ENCODE measurements at places on chromosomes 7 and 10. TPM values are rescaled to one million over a fixed set of nuclear protein-coding genes. Genes with fewer than 3 reads are reported as not detected.
A peak's percentile ranks its signal among the peaks of the same experiment; 100 is the strongest.

GRCh38 chr7:112898432-112899290 is 108.5 kb upstream of the TMEM168 start:
- H3K36me3 ChIP-seq, result peaks cover 4% of the 10 kb centered on the region
- H3K4me1 ChIP-seq, result no peaks in the 10 kb centered on the region
- H3K27me3 ChIP-seq, result no peaks in the 10 kb centered on the region
- no peak overlapping the region for H3K4me3 ChIP-seq

DNA sequence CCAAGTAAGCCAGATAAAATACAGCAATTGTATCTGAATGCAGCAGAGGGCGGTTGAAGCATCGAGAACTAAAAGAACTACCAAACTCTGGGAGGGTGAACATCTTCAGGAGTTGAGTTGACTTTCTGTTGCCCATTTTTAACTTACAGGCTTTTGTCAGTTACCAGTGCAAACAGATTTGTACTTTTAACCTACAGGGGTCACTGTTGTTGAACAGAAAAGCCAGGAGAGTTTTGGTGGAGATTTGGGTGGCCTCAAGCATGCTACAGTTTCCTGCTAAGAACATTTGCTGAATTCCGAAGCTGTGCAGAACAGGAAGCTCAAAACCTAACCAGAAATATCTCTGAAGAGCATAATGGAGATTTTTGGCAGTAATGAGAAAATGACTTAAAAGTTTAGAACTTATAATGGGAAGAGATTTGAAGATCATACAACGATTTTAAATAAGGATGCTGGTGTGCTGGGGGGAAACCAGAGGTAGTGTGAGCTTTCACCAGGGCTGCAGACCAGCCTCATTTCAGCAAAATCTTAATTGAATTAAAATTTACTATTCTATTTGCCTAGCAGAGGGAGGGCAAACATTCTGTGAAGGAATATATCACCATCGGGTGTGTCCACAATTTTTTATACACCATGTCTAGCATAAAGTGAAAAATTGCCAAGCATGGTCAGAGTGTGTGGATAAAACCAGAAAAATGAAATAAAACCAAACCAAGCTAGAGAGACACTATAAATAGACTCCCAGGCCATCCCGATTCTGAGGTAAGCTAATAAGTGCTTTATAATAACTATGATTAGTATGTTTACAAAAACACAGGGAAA is 208.6 kb upstream of the CCDC6 start:
- peaks cover 3% of the 10 kb centered on the region for H3K27me3 ChIP-seq
- DNase-seq, result no peak
- H3K36me3 ChIP-seq, result no peaks in the 10 kb centered on the region
- no peak overlapping the region for H3K4me3 ChIP-seq

DNA sequence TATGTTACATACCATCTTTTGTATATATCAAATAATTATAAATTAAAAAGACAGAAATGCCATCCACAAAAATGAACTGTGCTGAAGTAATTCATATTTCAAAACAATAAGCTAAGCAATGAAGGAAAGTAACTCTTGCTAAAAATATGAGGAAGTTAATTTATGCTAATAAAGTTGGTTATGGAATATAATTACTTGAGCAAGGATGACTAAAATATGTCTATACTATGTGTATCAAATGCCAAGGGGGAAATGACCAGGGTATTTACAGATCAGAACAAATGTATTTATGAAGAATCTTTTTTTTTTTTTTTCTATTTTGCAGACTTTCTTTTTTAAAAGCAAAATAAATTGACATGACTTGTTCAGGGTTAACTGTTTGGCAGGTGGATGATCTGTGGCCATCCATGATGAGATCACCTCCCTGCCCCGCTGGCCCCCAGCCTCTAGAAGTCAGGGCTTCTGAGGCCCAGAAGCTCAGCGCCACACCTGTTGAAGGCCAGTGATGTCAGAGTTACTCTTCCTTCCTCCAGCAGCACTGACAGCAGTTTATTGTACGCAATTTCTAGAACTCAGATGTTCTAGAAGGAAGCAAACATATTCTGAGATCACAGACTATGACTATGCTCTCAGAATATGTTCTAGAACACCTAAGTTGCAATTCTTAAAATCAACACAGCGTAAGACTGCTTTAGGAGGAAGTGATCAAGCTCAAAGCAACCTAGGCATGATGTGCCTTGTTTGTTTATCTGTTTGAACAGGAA is 196.1 kb upstream of the KLF14 start:
- H3K36me3 ChIP-seq, result peaks cover 43% of the 10 kb centered on the region
- H3K27ac ChIP-seq, result peak overlapping the region; percentile 66
- no peak for DNase-seq
- no peak overlapping the region for H3K4me3 ChIP-seq

GRCh38 chr10:95071107-95071660 is 1.9 kb upstream of the CYP2C8 start:
- no peaks in the 10 kb centered on the region for H3K27me3 ChIP-seq
- DNase-seq, result no peak
- no peak overlapping the region for H3K4me3 ChIP-seq
- no peaks in the 10 kb centered on the region for H3K4me1 ChIP-seq
- no peaks in the 10 kb centered on the region for H3K36me3 ChIP-seq
- H3K27ac ChIP-seq, result no peak overlapping the region

DNA sequence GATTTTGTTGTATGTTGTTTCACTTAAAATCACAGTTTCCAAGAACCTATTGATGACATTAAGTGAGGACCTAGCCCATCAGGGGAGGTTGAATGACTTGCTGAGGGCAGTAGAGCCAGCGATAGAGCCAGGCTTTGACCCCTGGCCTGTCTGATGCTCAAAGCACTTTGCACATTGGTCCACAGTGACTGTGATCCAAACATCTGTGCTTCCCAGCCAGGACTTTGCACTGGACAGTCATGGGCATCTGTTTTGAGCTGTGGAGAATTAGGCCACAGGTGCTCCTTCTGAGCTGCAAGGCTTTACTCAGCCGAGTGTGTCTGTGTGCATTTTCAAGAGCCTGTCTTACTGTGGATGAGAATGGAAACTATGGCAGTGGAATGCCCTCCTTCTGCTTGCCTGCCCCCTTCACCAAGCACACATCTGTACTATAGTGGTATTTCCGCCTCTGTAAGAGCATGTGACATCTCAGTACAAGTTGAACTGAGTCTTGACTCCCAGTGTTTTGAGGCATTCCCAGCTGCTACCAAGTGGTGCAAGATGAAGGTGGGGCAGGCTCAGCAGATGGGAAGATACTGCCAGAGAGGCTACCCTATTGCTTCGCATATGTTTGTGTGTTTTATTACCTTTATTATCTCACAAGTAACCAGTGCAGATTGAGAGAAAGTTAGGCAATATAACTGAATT is 72.7 kb upstream of the AOAH start:
- H3K27me3 ChIP-seq, result no peaks in the 10 kb centered on the region
- H3K4me1 ChIP-seq, result peaks cover 26% of the 10 kb centered on the region
- DNase-seq, result no peak
- no peak overlapping the region for H3K27ac ChIP-seq
- no peak overlapping the region for H3K4me3 ChIP-seq

GRCh38 chr10:1190052-1190395 is 133.8 kb downstream of the WDR37 start:
- H3K4me3 ChIP-seq, result no peak overlapping the region
- no peaks in the 10 kb centered on the region for H3K4me1 ChIP-seq
- no peaks in the 10 kb centered on the region for H3K36me3 ChIP-seq
- DNase-seq, result no peak

DNA sequence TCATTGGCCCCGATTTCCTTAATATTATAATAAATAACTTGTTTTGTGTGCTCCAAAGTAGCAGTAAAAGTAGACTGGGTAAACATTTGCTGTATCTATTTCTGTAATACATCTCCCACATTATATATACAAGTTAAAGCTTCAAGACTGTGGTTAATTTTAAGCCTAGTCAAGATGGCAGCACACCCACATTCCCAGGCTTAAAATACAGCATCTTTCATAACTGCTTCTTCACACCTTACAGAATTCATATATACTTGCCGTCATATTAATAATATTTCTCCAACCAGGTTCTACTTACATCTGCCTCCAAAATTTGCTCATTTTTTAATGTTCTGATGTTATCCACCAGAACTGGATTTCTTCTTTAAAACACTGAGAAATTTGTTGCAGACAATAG is 85.6 kb downstream of the NRCAM start:
- H3K27ac ChIP-seq, result no peak overlapping the region
- no peaks in the 10 kb centered on the region for H3K4me1 ChIP-seq
- no peaks in the 10 kb centered on the region for H3K36me3 ChIP-seq
- no peak overlapping the region for H3K4me3 ChIP-seq

DNA sequence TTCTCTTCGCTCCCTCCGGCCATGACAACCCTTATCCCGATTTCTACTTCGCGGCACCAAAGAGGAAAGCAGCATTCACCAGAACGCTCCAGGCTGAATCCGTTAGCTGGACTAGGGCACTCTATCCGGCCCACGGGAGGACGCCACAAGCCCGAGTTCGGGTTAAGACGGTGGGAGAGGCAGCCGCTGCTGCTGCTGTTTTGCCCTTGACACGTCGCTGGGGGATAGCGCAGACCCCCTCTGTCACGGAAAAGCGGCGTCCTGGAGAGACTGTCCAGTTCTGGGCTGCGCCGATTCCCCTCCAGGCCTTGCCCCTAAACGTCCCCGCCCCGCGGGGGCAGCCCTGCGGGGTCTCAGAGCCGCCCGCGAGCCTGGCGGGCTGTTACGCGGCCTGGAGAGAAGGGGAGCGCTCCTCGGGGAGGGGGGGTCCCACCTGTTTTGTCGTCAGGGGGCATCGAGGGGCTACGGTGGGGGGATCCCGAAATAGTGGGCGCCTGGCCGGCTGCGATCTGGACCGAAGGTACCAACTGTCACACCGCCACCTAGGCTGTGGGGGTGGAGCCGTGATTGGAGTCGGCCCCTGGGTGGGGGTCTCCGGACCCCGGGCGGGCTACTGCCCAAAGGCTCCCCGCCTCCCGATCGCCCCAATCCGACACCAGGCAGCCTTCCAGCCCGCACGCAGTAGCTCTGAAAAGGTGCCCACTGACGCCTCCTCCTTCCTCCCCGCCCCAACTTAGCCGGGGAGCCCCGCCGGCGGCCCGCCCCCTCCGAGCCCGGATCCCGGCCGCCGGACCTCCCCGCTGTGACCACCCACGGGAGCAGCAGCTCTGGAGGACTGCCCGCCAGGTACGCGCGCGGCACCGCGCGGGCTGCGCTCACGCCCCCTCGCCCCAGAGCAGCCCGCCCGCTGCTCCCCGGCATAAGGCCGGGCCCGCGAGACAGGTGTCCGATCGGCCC is 772 bp downstream of the SGMS1 start:
- peak overlapping the region; percentile 96 for H3K4me3 ChIP-seq
- peaks cover 27% of the 10 kb centered on the region for H3K4me1 ChIP-seq
- H3K27me3 ChIP-seq, result no peaks in the 10 kb centered on the region
- H3K36me3 ChIP-seq, result no peaks in the 10 kb centered on the region

- H3K4me1 ChIP-seq, result peaks cover 22% of the 10 kb centered on the region
- H3K27ac ChIP-seq, result peak overlapping the region; percentile 82
- H3K27me3 ChIP-seq, result no peaks in the 10 kb centered on the region
- no peak for DNase-seq
Observed at GRCh38 chr10:37856881-37857286, 526 bp downstream of the ZNF248 start.

DNA sequence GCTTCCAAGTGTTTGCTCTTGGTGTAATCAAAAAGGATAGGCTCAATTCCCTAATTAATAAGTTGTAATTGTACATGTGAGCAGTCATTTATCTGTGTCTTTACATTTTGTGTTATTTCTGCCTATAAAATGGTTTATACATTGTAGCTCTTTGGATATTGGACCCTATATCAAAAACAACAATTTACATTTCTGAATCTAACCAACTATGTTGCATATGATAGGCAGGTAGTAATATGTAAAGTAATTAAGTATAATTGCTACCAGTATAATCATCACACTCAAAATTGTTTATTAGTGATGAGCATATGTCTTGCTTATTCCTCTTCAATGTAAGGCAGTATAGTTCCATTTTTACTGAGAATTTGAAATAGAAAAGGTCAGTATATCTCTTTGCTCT is 13.8 kb downstream of the AKR1C1 start:
- H3K36me3 ChIP-seq, result no peaks in the 10 kb centered on the region
- H3K4me3 ChIP-seq, result no peak overlapping the region
- peaks cover 8% of the 10 kb centered on the region for H3K27me3 ChIP-seq
- H3K27ac ChIP-seq, result no peak overlapping the region
- H3K4me1 ChIP-seq, result peaks cover 6% of the 10 kb centered on the region
- DNase-seq, result no peak

- peak; percentile 58 for DNase-seq
- H3K27me3 ChIP-seq, result peaks cover 9% of the 10 kb centered on the region
- H3K36me3 ChIP-seq, result peaks cover 7% of the 10 kb centered on the region
- H3K4me1 ChIP-seq, result peaks cover 5% of the 10 kb centered on the region
Observed at GRCh38 chr10:132533571-132534260, 3.9 kb upstream of the INPP5A start.

GRCh38 chr7:38833329-38833728 is 75.7 kb downstream of the VPS41 start:
- no peak overlapping the region for H3K27ac ChIP-seq
- no peak overlapping the region for H3K4me3 ChIP-seq
- peaks cover 17% of the 10 kb centered on the region for H3K4me1 ChIP-seq
- H3K27me3 ChIP-seq, result no peaks in the 10 kb centered on the region

- no peak for DNase-seq
- no peak overlapping the region for H3K27ac ChIP-seq
- no peak overlapping the region for H3K4me3 ChIP-seq
- no peaks in the 10 kb centered on the region for H3K4me1 ChIP-seq
- peaks cover 18% of the 10 kb centered on the region for H3K36me3 ChIP-seq
Observed at GRCh38 chr7:85733169-85733915, 546.5 kb upstream of the SEMA3D start.

- H3K4me1 ChIP-seq, result peaks cover 68% of the 10 kb centered on the region
- peak overlapping the region; percentile 90 for H3K27ac ChIP-seq
- peaks cover 34% of the 10 kb centered on the region for H3K36me3 ChIP-seq
- peak; percentile 75 for DNase-seq
Observed at GRCh38 chr7:36683695-36684357, 40.5 kb downstream of the AOAH start.

GRCh38 chr7:27661811-27662489 is 733 bp downstream of the HIBADH start:
- H3K27me3 ChIP-seq, result no peaks in the 10 kb centered on the region
- peak; percentile 61 for DNase-seq
- peak overlapping the region; percentile 79 for H3K4me3 ChIP-seq
- H3K4me1 ChIP-seq, result peaks cover 3% of the 10 kb centered on the region

GRCh38 chr7:132450696-132451095 is 125.6 kb downstream of the PLXNA4 start:
- H3K4me3 ChIP-seq, result peak overlapping the region; percentile 69
- no peaks in the 10 kb centered on the region for H3K27me3 ChIP-seq
- DNase-seq, result no peak
- H3K36me3 ChIP-seq, result no peaks in the 10 kb centered on the region

- H3K4me1 ChIP-seq, result no peaks in the 10 kb centered on the region
- peaks cover 13% of the 10 kb centered on the region for H3K27me3 ChIP-seq
- no peak overlapping the region for H3K4me3 ChIP-seq
- DNase-seq, result no peak
Observed at GRCh38 chr10:93397020-93397419, 85.1 kb downstream of the MYOF start.

- H3K4me1 ChIP-seq, result no peaks in the 10 kb centered on the region
- H3K4me3 ChIP-seq, result no peak overlapping the region
- DNase-seq, result no peak
- no peaks in the 10 kb centered on the region for H3K27me3 ChIP-seq
Observed at GRCh38 chr10:131177431-131178327, 133.8 kb downstream of the TCERG1L start.

GRCh38 chr10:99531696-99532593 is 797 bp upstream of the NKX2-3 start:
- peak overlapping the region; percentile 37 for H3K4me3 ChIP-seq
- peaks cover 28% of the 10 kb centered on the region for H3K4me1 ChIP-seq
- H3K36me3 ChIP-seq, result no peaks in the 10 kb centered on the region

Gene CNPY1
- total RNA-seq, result not detected

Gene SYT15
- 1.9 TPM for total RNA-seq

Gene PTPN20
- total RNA-seq, result not detected

Gene ZNF804B
- not detected for total RNA-seq

Gene METTL27
- not detected for total RNA-seq

Gene COMTD1
- 58.9 TPM for total RNA-seq

Gene HELLS
- total RNA-seq, result 251 TPM
